MCF 10A (cell line): ENCODE measurements at places on chromosomes 3 and 15.

GRCh38 chr3:57093971-57094535 lies 33.6 kb downstream of the SPATA12 start:
- DNase-seq, result no peak

GRCh38 chr3:177126015-177126773 lies 71.1 kb downstream of the TBL1XR1 start:
- DNase-seq, result peak; percentile 88

DNA sequence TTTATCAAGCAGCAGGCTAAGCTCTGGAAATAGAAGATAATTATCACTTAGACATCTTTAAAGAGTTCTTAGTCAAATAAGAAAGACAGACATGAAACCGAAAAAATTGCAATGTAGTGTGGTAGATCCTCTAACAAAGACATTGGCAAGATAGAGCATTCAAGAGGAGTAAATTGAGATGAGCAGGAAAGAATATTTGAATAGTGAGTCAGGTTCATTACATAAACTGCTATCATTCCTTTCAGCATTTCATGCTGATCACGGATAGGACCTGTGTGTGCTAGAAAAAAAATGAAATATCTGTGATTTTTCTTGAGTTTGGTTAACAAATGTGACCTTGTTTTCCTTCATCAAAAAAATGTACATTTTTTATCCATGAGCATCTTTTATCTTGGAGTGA lies 460.9 kb downstream of the OTOL1 start:
- no peak for DNase-seq

- DNase-seq, result peak; percentile 60
These were observed 560 bp downstream of the ST6GAL1 start for GRCh38 chr3:186930641-186931531.

DNA sequence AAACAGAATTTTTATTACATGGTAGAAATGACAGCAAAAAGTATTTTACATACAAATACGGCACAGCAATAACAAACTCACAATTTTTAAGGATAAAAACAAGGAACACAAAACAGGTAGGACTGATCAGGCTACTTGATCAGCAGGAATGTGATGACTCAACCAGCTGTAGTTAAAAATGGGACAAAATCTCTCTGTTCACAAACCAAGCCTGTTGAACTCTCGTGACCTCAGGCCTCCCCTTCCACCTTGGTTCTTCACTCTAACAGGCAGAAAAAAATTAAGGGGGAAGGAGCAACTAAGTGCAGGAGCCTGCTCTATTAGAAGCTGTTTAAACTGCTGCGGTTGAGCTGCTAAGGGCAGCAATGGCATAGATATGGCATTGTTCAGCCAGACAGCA lies 18.7 kb downstream of the FBXL22 start:
- DNase-seq, result no peak

DNA sequence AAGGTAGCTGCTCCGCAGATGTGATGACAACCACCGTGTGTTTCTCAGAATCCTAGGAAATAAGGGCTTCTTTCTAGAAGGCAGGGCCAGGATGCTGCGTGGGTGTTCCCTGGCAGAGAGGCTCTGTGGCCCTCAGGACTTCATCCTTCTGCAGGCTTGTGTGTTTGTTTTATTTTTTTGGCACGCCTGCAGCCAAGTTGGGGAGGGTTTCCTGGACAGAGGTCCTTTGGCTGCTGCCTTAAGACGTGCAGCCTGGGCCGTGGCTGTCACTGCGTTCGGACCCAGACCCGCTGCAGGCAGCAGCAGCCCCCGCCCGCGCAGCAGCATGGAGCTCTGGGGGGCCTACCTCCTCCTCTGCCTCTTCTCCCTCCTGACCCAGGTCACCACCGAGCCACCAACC lies at the start of gene CLEC3B:
Gene CLEC3B, plus strand, starts transcription at position 266 of the 400 bp plus-strand sequence. Its CDS starts 60 bp downstream, at position 326.
- DNase-seq, result peak; percentile 51

DNA sequence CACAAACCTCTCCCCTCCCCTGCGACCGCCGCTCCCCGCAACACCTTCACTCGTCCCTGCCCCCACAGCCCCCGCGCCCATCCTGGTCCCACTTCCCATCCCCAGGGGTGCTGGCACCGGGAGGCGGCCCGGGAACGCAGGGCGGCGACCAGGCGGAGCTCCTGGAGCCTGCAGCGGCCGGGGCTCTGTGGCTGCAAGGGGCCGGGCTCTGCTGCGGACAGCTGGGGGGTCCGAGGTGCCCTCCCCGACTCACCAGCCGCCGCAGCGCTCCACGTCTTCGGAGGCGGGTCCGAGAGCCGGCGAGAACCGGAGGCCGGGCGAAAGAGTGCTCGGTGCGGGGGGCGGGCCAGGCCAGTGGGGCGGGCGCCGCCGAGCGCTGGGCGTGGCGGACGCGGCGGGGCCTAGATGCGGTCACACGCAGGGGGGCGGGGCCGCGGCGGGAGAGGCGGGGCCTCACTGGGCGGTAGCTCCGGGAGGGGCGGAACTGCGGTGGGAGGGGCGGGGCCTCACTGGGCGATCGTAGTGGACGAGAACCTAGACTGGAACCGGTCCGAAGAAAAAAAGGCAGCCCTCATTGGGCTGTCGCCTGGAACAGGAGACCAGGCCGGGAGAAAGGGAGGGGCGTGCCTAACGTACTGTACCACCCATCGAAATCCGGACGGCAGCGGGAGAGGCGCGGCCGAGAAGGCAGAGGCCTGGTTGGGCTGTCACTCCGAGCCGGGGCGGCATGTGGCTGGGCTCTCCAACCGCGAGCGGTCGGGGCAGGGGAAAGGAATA lies at the start of gene ANO10:
Gene ANO10, minus strand, starts transcription at position 356 of the 777 bp plus-strand sequence. CDS start 16,159 bp downstream, outside the sequence.
- DNase-seq, result peak; percentile 99

- DNase-seq, result no peak
These were observed 311.5 kb upstream of the ROBO2 start for GRCh38 chr3:76728426-76728825.

DNA sequence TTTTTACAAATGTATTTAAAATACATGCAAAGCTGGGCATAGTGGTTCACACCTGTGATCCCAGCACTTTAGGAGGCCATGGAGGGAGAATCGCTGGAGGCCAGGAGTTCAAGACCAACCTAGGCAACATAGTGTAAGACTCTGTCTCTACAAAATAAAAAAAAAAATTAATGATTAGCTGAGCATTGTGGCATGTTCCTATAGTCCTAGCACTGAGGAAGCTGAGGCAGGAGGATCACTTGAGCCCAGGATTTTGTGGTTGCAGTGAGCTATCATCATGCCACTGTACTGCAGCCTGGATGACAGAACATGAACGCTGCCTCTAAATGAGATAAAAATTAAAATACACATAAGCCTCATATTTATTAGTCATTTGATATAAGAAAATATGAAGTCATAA lies 142.8 kb downstream of the TCF12 start:
- no peak for DNase-seq
